HS-27A (cell line): ENCODE measurements at places on chromosomes 6 and 20.

DNA sequence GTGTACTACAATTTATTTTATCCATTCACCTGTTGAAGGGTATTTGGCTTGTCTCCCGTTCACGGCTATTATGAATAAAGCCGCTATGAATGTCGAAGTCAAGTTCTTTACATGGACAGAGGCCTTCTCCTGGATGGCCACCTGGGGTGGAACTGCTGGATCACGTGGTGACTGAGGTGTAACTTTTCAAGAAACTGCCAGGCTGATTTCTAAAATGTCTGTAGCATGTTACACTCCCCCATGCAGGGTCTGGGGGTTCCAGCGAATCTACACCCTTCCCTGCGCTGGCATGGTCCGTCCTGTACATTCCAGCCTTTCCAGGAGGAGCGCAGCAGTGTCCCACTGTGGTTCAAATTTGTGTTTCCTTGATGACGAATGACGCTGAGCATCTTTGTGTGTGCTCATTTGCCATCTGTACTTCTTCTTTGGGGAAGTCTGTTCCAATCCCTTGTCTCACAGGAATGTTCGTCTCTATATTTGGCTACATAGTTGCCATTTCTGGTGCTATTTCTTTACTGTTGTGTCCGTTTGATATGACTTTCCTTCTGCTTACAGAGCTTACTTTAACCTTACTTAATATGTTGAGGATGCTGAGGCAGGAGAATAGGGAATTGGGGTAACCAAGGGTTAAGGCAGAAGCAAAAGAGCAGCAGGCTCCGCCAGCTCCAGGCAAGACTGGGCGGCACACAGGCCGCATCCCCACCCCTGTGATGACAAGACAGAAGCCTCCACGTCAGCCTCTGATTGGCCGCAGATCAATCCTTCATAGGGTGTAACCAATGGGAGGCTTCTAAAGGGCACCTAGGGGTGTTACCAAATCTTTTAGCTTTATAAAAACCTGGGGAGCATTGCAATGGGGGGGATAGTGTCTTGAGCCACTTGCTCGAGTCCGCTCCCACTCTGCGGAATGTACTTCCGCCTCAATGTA, 106.6 kb downstream of the TAF4 start:
- DNase-seq, result no peak

DNA sequence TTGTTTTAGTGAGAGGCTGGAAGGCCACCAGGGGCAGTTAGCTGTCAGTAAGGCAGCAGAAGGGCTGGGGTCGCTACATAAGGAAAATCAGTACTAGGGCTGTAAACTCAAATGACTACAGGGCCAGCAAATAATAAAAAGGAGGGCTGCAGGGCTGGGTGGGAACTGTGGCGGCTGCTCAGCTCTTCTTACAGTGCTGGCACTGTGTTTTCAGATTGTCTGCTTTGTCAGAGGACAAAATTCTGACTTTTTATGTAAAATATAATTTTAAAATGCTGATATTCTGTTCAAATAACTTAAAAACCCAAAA, 23.2 kb downstream of the HLA-A start:
- no peak for DNase-seq

- DNase-seq, result no peak
These were observed 68.6 kb upstream of the FOXP4 start for GRCh38 chr6:41477572-41477971.

DNA sequence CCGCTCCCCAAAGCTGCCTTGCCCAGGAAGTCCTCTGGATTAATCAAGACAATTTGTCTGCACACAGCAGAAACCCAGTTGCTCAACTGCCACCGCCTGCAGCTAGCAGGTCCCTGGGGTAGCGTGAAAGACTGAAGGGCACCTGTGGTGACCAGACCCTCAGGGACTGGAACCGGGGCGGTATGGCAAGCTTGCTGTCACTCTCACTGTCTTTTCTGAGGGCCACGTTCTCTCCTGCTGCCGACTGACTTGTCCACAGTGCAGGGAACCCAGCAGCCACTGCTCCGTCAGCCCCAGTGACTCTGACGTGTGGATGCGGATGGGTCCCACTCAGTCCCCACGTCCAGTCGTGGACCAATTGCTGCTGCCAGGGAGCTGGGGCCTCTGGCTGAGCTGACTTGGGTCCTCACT, 72.8 kb upstream of the PMEPA1 start:
- no peak for DNase-seq

- no peak for DNase-seq
These were observed 391 bp upstream of the B3GAT2 start for GRCh38 chr6:70957284-70957617.

- no peak for DNase-seq
These were observed 126.2 kb downstream of the IMPG1 start for GRCh38 chr6:75946146-75946831.

- DNase-seq, result no peak
These were observed 208.4 kb downstream of the ADGRG6 start for GRCh38 chr6:142510211-142510610.

DNA sequence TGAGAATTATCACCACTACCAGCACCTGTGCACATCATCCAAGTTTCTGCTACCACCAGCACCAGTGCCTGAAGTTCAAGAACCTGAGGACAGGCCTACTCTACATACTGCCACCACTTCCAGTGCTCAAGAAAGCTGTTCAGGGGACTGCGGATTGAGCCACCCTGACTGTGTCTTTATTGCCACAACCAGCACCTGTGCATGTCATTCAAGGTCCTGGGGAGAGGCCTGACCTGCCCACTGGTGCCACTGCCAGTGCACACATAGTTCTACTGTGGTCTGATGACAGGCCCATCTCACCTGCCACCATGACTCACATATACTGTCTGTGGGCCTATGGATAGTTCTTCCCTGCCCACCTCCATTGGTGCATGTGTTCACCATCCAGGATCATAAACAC, 559.4 kb downstream of the COL12A1 start:
- no peak for DNase-seq

DNA sequence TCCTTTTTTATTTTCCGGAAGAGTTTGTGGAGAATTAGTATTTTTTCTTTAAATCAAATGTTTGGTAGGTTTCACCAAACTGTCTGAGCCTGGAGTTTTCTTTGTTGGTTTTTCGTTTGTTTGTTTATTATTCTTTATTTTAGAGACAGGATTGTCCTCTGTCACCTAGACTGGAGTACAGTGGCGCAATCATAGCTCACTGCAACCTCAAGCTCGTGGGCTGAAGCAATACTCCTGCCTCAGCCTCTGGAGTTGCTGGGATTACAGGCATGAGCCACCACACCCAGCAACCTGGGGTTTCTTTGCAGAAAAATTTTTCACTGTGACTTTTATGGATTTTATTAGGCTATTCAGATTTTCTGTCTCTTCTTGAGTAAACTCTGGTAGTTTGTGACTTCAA, 120.2 kb upstream of the LOC128125822 start:
- DNase-seq, result no peak

GRCh38 chr20:20824924-20825584, 112.6 kb upstream of the RALGAPA2 start:
- peak; percentile 14 for DNase-seq

DNA sequence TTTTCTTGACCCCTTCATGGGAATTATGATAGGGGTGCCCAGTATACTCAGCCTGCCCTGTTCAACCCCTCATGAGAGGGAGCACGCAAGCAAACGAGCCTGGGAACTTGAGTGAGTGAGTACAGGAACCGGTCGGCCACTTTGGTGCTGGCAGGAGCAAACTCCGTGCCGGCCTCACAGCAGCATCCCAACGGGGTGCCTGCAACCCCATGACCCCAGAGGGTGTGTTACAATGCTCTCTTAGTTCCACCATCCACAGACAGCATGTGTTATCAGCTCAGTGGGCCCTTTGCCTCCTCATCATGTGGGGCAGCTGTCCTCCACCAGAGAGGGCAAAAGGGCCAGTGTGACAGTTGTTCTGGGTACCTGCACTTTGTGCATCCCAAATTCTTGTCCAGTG, 289.8 kb downstream of the FRK start:
- no peak for DNase-seq
